NCI-H2081 treated with DMSO at 0.1 percent for 48 hours (cell line): ENCODE measurements at places on chromosomes 1 and 21.

GRCh38 chr1:1006305-1007159 lies 6.6 kb upstream of the HES4 start:
- no peak for DNase-seq

GRCh38 chr1:172473842-172474241 lies 30.0 kb upstream of the PIGC start:
- no peak for DNase-seq

GRCh38 chr1:205782627-205783432 lies 7.5 kb upstream of the RAB29 start:
- no peak for DNase-seq

DNA sequence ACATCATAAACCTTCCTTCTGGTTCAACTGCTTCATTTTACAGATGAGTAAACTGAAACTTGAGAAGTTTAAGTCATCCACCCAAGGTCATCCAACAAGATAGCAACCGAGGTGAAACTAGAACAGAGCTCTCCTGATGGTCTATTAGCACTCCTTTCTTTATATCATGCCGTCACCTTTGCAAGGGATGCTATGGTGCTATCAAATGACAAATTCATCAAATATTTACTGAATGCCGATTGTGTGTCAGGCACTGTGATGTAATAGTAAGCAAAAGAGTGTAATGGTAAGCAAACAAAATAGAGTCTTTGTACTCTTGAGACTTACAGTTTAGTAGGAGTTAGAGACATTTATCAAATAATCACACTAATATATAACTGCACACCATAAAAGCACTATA lies 14.0 kb upstream of the SGIP1 start:
- DNase-seq, result no peak

GRCh38 chr1:24795236-24795635 lies 50.0 kb downstream of the CLIC4 start:
- DNase-seq, result no peak

DNA sequence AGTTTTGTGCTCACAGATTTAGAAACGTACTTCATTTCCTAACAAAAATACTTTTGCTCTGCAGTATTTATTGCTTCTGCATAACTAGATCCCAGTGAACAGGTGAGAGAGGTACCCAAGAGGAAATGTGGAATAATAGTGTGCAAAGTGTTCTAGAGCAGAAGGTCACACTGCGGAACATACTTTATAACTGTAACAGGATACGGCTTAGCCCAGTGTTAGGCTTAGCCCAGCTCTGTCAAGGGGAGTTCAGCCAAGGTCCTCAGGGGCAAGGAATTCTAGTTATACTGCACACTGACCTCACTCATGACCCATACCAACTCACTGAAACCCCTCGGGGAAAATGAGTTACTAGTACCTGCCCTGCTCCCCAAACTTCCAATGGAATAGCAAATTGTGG lies 55.3 kb downstream of the PTPN14 start:
- DNase-seq, result no peak

GRCh38 chr1:83849191-83850061 lies 149.5 kb downstream of the TTLL7 start:
- no peak for DNase-seq

- DNase-seq, result no peak
These were observed 13.1 kb upstream of the CTPS1 start for GRCh38 chr1:40966417-40966816.

DNA sequence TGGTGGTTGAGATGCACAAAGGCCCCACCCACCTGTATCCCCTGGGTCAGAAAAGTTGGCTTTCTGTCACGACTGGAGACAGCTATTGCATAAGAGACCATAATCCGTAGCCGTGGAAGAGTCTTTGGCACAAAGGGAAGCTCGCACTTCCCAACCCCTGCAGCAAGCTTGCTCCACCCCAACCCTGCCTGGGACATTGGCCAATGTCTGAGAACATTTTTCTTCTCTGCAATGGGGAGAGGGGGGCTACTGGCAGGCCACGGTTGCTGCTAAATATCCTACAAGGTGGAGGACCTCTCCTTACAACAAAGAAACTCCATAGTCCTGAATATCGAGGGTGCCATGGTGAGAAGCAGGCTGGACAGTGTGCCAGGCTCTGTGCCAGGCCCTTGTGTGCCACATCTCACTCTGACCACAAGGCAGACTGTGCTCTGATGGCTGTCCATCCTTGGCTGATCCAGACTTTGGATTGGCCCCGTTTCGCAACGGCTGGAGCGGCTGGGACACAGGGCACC lies 104.1 kb downstream of the CSMD2 start:
- no peak for DNase-seq

DNA sequence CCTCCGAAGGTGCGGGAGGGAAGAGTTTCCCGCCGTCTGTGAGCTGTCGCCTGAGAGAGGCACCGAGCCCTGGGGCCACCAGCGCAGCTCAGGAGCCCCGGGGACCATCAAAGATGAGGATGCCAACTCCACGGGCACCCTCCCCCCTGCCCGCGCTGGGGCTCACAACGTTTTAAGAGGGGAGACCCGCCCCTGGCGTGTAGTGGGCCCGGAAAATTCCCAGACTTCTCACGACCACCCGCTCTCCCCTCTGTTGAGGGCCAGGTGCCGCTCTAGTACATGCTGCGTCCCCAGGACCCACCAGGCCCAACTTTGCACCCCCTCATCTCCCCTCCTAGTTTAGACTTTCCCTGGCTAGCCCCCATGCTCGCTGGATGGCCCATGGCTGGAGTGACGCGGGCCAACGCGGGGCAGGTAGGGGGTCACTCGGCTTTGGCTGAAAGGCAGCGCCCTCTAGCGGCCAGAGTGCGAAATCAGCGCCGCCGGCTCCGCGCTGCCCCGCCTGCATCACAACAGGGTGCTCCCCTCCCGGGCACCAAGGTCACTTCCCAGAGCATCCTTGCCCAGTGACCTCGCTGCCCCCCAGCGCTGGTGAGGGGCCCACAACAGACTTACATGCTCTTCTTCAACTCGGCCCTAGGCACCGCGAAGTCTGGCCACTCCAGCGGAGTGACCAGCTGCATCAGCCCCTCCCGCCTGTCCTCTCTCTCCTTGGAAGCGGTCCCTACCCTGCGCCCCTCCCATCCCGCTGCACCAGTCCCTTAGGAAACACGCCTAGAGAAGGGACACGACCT lies 1.8 kb downstream of the CD160 start:
- no peak for DNase-seq

GRCh38 chr1:225699336-225699735 lies 46.4 kb upstream of the ENAH start:
- no peak for DNase-seq

GRCh38 chr1:218772575-218772974 lies 401.1 kb upstream of the LYPLAL1 start:
- DNase-seq, result no peak

GRCh38 chr1:198024782-198025181 lies 107.6 kb downstream of the LHX9 start:
- no peak for DNase-seq

- DNase-seq, result no peak
These were observed 38.3 kb downstream of the OLFML2B start for GRCh38 chr1:161985301-161985822.

DNA sequence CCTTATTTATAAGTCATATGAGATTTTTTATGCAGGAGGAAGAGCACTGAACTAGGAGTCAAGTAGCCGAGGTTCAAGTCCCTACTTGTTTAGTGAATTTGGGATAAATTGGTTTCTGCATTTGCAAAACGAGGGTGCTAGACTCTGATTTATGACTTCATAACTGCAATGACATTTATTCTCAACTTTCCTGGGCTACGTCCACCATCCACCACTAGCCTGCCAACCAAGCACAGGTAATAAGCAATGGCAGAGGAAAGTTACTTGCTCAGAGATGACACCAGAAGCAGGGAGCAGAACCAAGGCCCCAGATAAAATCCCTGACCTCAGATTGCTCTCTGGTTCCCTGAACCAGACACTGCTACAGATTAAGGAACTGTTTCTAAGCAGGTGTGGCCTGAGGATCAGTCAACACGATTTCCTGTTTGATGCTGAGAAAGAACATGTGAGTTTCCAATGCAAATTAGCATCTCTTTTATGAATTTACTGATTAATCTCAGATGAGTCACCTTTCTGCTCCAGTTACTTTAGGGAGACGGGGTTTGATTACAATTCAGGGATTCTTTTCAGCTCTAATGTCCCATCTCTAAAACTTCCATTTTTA lies 52.7 kb downstream of the PLPP3 start:
- no peak for DNase-seq

- DNase-seq, result peak; percentile 97
These were observed 39.8 kb upstream of the CLIC4 start for GRCh38 chr1:24705260-24706073.

DNA sequence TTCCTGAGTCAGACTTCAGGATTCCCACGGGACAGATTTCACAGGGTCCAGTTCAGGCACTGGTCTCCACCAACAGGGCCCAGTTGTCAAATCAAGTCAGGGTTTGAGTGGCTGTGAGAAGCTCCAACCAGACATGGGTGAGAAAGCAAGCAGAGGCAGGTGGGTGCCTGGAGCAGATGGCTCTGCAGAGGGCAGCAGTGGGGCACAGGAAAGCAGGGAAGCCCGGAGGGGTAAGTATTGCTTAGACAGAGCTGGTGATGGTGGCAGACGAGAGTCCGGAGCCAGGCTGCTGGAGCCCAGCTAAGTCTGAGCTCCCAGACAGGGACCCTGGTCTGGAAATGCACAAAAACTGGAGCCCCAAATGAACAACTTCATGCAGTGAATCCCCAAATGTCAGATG lies 40.4 kb downstream of the RIMS3 start:
- DNase-seq, result peak; percentile 27

DNA sequence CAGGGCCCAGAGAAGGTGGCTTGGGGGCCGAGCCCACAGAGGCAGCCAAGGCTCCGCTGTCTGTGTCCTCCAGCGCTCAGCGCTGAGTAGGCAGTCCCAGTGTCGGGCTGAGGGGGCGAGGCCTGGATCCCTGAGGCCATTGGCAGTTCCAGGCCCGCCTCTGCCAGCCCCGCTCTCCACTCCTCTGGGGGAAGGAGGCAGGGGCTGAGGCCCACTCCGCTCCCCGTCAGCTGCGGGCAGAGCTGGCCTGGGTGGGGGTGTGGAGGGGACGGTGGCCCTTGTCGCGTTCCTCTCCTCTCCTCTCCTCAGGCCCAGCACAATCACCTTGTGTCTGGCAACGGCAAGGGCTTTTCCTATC lies 132.8 kb downstream of the CASZ1 start:
- DNase-seq, result no peak

GRCh38 chr1:159663552-159663951 lies 50.8 kb downstream of the CRP start:
- no peak for DNase-seq

DNA sequence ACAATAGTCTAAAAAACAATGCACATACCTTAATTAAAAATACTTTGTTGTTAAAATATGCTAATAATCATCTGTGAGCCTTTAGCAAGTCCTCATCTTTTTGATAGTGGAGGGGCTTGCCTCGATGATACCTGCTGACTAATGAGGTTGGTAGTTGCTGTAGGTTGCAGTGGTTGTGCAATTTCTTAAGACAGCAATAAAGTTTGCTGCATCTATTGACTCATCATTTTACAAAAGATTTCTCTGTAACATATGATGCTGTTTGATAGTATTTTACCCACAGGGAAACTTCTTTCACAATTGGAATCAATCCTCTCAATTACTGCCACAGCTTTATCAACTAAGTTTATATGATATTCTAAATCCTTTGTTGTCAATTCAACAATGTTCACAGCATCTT lies 7.6 kb downstream of the C1orf87 start:
- no peak for DNase-seq

- no peak for DNase-seq
These were observed 30.7 kb downstream of the GRHL3 start for GRCh38 chr1:24349891-24350290.

GRCh38 chr1:29521811-29522580 lies 285.7 kb downstream of the PTPRU start:
- no peak for DNase-seq

- no peak for DNase-seq
These were observed 1.4 kb downstream of the PRSS38 start for GRCh38 chr1:227816750-227817446.

GRCh38 chr1:76302711-76303339 lies 228.3 kb downstream of the ST6GALNAC3 start:
- no peak for DNase-seq

DNA sequence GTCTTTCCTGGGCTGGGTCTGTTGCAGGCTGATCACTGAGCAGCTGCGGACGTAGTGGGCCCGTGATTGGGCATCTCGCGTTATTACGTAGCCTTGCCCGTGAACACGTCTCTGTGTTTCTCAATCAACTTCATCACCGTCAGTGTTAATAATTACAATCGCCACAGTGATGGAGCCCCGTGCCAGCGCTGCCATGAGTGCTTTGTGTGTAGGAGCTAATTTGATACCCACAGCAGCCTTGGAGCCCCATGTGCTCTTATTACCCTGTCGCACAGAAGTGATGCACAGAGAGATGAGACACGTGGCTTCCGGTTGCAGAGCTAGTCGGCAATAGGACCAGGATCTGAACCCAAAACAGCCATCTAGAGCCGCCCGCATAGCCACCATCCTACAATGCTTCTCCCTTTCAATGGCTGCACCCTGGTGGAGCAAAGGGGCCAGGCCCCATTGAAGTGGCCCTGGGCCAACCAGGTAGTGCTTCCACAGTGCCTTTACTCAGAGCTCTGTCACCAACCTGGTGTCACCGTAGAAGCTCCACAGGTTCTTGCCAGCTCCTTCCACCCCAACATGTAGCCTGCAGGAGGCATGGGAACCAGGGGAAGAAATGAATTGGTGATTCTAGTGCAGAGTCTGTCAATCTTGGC lies 398.5 kb upstream of the VAMP3 start:
- DNase-seq, result no peak

DNA sequence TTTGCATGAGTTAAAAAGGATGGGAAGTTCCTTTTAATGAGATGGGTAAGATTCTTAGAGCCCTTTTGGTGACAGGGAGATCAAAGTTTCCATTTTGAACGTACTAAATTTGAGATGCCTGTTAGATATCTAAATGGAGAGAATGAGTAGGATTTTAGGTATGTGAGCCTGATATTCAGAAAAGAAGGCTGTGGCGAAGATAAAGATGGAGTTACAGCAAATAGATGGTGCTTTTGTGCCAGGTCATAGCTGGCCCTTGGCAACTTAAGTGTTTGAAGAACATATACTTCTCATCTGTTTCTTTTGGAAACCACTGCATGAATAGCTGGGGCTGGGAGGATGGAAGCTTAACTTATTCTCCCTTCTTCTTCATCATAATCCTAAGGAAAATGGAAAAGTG lies 282.5 kb downstream of the PTBP2 start:
- no peak for DNase-seq

- no peak for DNase-seq
These were observed 53.8 kb upstream of the MROH9 start for GRCh38 chr1:170881268-170882265.

DNA sequence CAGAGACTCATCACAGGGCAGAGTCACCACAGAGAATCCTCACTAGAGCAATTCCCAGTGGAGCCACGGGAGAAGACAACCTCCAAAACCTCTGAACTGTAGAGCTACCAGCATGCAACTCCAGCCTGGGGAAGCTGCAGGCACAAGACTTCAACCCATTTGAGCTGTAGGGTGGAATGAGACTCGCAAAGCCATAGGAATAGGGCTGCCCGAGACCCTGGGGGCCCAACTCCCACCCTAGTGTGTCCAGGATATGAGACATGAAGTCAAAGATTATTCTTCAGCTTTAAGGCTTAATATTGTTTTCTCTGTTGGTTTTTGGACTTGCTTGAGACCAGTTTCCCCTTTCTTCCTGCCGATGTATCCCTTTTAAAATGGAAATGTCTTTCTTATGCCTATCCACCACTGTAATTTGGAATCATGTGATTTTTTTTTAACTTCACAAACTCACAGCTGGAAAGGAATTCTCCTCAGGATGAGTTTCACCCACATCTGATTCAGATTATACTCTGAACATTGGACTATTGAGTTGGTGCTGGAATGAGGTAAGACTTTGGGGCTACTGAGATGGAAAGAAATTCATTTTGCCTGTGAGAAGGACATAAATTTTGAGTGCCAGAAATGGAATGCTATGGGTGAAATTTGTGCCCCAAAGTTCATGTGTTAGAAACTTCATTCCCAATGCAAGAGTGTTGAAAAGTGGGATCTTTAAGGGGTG lies 59.6 kb upstream of the ST6GALNAC5 start:
- no peak for DNase-seq
